ENCODE measurements at places on chromosomes 7 and 10. TPM values are rescaled to one million over a fixed set of nuclear protein-coding genes. Genes with fewer than 3 reads are reported as not detected.

Gene ENO4
- not detected for total RNA-seq

- no peak for DNase-seq
These were observed 597.5 kb upstream of the PCDH15 start for GRCh38 chr10:55398497-55398882.

DNA sequence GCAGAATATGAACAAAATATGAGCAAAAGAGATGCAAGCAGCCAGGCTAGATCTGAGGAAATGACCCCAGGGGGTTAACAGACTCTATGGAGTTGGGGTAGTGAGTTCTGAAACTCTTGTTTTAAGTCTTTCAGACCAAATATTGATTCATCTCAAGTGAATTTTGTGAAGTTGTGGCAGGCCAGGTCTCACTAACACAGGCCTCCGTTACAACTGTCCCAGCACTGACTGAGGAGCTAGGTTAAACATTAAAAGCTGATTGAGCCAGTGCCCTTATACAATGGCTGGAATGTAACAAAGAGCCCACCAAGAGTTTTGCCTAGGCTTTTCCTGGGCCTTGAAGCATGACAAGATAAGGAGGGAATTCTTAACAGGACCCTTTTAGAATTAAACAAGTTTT, 192.3 kb upstream of the STK17A start:
- DNase-seq: no peak

GRCh38 chr7:98559958-98560357, 57.1 kb upstream of the NPTX2 start:
- DNase-seq: no peak

DNA sequence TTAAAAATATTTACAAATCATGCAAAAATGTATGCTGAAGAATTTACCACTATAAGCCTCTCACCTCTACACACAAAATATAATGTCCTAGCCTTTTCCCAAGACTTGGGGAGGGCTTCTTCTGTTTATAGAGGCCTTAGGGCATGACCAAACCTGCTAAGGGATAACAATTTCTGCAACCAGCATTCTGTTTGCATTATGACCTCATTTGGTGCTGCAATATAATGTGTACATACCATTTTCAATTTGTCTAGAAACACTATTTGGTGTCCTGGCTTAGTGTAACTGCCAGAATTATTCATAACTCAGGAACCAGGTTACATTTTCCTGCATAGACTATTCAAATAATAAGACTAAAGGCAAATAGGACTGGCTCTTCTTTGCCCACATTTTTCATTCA, 446.6 kb upstream of the SORCS1 start:
- no peak for DNase-seq

- DNase-seq: no peak
These were observed 301.3 kb downstream of the REEP3 start for GRCh38 chr10:63822496-63822895.

Gene RSPH10B
- not detected for total RNA-seq

GRCh38 chr10:51445588-51445987, 253.8 kb downstream of the CSTF2T start:
- DNase-seq: no peak

DNA sequence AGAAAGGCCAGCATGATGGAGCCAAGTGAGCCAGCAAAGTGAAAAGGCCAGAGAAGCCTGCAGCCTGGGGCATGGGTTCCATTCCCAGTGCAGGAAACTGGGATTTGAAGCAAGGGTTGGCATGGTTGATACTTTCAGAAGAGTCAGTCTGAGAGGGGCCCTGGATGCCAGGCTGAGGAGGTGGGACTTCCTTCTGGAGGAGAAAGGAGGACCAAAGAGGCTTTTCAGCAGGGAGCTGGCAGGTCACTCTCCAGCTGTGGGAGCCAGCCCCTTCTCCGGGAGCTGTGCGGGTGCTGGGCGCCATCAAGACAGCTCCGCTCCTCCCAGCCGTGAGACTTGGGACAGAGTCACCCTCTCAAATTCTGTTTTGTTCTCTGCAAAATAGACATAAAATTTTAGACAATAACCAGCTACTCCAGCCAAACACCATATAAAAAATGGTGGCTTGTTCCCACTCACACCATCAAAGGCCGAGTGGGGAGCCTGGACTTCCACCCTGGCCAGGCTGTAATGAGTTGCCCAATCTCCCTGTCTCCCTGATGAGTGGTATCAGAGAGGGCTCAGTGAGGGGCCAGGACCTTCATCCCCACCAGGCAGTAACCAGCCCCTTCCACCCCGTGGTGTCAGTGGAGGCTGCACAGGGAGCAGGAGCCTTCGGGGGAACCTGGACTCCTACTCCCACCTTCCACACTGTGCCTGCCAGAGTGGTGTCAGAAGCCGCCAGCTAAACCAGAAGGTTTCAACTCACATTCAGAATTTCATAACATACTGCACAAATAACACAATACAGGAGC, 133.6 kb upstream of the RET start:
- DNase-seq: no peak

Gene TBX20
- total RNA-seq: not detected

DNA sequence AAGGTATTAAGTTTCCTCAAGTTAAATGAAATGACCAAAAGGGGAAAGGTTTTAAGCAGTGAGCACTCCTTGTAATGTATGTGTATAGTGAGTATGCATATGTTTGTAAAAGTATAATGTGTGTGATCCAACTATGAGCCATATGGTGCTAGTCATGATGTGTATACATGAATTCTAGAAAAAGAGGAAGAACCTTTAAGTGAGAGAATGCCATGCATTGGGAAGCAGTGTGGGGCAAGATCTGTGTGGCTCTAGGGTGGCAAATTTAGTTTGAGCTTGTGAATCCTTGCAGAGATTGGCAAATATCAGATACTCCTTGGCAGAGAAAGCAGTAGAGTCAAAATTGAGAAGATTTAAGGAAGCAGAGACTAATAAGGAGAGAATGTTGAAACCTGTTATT, 435.0 kb downstream of the AUTS2 start:
- no peak for DNase-seq

DNA sequence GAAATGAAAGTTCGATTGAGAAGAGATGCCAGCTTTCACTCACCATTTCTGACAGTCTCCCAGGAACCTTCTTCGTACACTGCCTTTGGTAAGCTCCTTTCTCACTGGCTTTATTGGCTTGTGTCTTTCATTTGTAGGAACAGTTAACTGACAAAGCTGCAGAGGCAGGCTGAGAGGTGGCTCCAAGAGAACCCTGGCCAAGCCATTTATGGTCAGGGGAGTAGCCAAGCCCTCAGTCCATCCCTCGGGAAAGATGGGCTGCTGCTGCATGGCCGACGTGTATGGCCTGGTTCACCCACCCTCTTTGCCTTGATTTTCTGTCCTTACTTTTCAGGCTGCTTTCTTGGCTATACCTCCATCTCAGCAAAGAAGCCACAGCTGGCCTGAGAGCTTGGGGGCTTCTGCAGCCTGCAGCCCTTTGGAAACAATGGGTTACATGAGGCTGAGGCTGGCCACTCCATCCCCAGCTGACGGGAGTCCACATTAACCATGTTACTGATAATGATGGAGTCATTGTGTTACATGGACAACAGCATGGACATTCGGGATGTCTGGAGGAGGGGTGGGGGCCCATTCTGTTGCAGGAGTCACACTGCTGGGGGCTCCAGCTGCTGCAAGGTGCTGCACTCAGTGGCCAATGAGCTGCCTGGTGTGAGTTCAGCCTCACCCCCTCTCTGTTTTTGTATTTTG, at the start of gene OPALIN:
OPALIN (minus strand) TSS at position 152 of the 690 bp plus-strand sequence; CDS start at position 46, 106 bp downstream.
- DNase-seq: no peak

DNA sequence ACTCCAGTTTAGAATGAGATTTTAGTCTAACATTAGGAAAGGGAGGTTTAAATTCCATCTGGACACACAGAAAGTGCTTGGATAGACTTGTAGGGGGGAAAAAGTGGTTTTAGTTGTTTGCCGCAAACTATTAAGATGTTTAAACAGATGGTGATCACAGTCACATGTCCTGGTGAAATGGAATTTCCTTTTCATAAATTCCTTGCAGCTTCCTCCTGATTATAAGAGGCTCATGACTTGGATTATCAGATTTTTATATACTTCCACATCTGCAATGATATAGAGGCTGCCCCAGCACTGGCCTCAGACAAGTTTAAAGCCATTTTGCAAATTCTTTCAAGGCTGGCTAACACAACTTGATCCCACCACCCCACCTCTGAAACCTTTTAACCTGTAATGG, 106.4 kb upstream of the ARMC3 start:
- DNase-seq: no peak

GRCh38 chr7:73515178-73515577, 6.9 kb downstream of the BAZ1B start:
- DNase-seq: no peak

GRCh38 chr10:57822965-57823364, 444.7 kb downstream of the IPMK start:
- no peak for DNase-seq

- DNase-seq: no peak
These were observed 740 bp downstream of the HTR7 start for GRCh38 chr10:90856964-90857634.

Gene FLNC
- 117 TPM for total RNA-seq

Gene GIMAP2
- 12.3 TPM for total RNA-seq

- no peak for DNase-seq
These were observed 33.7 kb downstream of the RAB18 start for GRCh38 chr10:27537787-27538186.

- DNase-seq: no peak
These were observed 68.7 kb downstream of the NEUROD6 start for GRCh38 chr7:31271641-31272405.

DNA sequence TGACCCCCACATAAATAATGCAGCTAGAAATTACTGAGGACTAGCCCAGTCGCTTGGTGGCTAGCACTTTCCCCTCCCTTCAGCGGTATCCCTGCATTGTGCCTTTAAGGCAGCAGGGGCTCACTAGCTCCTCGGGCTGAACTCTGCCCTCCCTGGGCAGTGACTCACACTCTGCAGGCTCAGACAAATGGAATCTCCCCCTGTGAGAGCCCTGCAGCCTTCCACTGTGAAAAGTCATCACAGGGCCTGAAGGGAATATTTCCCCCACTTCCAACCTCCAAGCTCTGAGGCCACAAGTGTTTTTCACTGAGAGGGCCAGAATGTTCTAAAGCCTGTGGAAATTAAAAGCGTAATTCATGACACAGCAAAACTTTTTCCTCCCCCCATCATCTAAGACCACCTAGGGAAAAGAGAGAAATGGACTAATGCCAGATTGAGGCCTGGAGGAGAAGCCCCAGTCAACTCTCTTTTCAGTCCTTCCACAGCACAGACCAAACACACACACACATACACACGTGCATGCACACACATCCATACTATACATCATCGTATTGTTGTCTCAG, 93.6 kb upstream of the COL1A2 start:
- DNase-seq: peak; percentile 94

DNA sequence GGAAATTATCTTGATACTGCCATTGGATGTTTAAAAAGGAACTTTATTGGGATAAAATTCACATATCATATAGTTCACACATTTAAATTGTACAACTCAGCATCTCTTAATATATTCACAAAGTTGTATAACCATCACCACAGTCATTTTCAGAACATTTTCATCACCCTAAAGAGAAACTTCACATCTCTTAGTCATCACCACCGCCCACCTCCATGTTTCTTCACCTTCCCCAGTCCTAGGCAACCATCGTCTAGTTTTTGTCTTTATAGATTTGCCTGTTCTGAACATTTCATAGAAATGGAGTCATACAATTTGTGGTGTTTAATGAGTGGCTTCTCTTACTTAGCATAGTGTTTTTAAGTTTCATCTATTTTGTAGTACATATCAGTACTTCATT, 96.6 kb downstream of the ANKRD30A start:
- no peak for DNase-seq

DNA sequence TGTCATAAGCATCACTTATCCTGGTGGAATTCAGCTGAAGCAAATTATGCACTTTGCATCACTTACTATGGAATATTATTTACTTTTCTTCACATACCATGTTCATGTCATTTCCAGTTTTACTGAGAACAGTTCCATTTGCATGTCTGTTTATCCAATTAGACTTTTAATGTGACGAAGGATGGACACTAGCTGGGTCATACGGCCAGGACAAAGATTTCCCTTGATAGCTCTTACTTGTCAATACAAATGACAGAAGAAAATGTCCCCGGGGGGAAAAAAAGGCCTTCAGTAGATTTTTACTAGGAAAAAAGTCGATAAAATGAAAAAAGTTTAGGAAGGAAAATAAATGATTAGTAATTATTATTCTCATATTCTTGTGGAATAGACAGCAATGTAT, 106.6 kb downstream of the RAPGEF5 start:
- no peak for DNase-seq

GRCh38 chr7:77791956-77792355, 6.3 kb downstream of the TMEM60 start:
- no peak for DNase-seq

Gene ARHGEF35
- 0.75 TPM for total RNA-seq

- DNase-seq: no peak
These were observed 26.4 kb downstream of the FBXW4 start for GRCh38 chr10:101668566-101668965.

DNA sequence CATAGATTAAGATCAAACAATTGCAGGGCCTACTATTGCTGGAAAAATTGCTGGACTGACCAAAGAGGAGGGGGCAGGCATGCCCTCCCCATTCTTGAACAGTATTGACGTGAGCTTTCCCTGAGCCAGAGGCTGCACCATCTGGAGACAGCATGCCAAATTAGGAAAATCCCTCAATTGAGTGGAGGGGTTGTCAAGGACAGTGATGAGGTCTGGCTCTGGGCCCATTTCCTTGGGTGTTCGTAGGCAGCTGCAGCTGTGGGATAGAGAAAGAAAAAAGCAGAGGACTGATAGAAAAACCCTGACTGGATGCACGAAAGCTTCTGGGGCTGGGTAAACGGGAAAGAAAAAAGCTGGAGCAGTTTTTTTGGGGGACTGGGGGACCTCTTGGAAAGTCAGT, 22.8 kb upstream of the ORC5 start:
- DNase-seq: no peak

Gene TSPAN12
- 28.9 TPM for total RNA-seq

Gene ERVW-1
- total RNA-seq: not detected

Gene CPA4
- not detected for total RNA-seq

DNA sequence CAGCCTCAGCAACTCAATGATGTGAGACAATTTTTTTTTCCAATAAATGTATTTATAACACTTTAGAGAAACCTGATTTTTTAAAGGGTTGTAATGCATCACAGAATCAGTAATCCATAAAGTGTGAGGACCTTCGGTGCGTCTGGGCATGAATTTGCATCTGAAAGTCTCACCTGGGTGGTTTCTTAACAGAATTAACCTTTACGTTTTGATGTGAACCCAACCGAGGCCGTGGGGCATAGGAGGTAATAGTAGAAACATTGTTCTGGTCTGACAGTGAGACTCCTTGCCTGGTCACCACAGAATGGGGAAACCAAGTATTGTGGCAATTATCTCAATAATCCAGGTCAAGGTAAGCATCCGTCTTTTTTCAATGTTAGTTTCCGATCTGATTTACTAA, 114.6 kb downstream of the PRKCQ start:
- DNase-seq: no peak

GRCh38 chr10:122072491-122072890, 83.5 kb downstream of the TACC2 start:
- DNase-seq: no peak

DNA sequence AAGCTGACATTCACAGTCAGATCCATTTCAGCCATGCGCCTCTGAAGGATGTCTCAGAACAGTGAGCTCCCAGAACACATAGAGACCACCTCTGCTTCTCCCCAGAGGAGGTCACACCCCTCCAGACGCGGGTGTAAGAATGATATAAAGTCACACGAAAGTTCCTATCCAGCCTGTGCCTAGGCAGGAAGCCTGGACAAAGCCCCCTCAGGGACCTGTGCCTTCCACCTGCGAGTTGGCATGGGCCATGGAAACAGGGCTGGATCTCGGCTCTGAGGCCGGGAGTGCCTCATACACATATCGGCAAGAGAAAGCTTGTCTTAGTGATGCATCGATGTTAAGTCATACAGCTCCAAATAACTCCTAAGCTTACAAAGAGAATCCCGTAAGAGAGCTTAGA, 5.0 kb downstream of the VIPR2 start:
- DNase-seq: no peak

Gene ARMC3
- not detected for total RNA-seq

Gene PTPRE
- 14.5 TPM for total RNA-seq
